ENCODE measurements at places on chromosomes 16 and 17. TPM values are rescaled to one million over a fixed set of nuclear protein-coding genes. Genes with fewer than 3 reads are reported as not detected.

The CCL4L2 gene
- total RNA-seq = 0.37 TPM

The SECTM1 gene
- 6.8 TPM for total RNA-seq

DNA sequence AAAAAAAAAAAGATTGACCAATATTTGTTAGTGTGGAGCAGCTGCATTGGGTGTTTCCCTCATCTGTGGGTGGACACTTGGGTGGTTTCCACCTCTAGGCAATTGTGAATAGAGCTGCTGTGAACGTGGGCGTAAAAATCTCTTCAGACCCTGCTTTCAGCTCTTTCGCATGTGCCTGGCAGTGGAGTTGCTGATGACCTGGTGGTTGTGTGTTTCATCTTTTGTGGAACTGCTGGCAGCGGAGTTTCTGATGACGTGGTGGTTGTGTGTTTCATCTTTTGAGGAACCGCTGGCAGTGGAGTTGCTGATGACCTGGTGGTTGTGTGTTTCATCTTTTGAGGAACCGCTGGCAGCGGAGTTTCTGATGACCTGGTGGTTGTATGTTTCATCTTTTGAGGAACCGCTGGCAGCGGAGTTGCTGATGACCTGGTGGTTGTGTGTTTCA, 21.4 kb downstream of the ZC3H18 start:
- no peak for DNase-seq

DNA sequence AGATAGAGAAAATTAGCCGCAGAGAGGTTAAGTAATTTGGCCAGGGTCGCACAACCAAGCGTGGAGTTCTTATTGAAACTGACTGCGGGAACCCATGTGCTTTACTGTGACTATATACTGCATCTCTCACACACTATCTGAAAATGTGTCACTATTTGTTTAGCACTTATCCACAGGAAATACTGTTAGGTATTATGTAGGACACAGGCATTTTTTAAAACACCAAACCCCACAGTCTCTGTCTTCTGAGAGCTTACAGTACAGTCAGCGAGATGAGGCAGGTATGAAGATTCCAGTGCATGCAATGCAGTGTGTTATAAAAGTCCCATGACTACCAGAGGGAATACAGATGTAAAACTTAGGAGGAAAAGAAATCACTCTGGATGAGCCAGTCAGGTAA, 11.3 kb downstream of the RBL2 start:
- no peak for DNase-seq

- no peak for DNase-seq
Measured at GRCh38 chr16:57802341-57803133, at the start of gene KIFC3. KIFC3 (minus strand) TSS chr16:57802491; CDS start chr16:57798243, 4,248 bp downstream.

DNA sequence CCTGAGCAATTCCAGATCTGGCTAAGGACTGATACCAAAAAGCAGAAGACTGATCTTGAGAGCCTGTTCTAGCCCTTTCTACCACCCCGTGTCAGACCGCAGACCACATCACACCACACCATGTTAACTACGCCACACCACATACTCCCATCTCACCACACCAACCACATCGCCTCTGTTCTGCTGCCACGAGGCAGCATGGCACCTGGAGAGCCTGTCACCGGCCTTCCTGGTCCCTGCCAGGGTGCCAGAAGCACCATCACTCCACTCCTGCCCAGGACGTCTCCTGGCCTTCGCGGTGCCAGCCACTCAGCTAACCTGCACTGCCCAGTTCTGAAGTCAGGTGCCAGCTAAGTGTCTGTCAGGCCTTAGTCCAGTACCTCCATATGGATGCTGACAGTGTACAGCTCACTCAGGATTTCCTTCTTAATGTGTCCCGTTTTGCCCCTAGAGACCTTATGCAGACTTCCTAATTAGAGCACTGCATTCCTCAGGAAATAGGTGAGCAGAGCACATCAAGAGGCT, 37.2 kb upstream of the BCAR1 start:
- no peak for DNase-seq

DNA sequence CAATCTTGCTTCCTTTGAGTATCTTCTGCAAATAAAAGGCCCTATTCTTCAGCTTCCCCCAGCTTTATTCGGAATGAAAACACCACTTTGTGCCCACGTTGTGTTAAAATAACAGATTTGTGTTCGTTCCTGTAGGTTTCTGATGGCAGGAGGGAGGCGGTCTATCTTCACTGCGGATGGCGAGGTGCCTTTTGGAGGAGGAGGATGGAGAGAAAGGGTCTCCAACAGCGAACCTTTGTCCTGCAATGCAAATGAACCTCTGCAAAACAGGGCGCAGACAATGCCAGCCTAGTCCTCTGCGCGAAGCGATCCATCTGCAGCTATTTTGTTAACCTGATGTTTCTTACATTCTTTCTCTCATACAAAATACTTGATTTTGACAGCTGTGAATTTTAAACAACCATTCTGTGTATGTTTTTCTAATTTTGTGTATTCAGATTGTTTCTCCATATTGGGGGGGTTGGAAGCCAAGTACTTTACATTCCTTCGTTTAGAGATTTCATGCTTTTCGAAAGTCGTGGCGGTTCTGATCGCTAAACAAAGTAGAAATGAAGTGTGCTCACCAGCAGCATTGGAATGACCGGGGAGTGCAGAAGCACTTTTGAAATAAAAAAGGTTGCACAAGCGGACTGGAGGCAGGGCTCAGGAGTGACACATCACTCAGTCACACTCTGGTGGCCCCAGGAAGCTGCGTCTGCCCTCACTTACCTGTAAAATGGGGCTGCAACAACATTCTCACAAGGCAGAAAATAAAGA, 279.0 kb upstream of the IRX5 start:
- DNase-seq = no peak

DNA sequence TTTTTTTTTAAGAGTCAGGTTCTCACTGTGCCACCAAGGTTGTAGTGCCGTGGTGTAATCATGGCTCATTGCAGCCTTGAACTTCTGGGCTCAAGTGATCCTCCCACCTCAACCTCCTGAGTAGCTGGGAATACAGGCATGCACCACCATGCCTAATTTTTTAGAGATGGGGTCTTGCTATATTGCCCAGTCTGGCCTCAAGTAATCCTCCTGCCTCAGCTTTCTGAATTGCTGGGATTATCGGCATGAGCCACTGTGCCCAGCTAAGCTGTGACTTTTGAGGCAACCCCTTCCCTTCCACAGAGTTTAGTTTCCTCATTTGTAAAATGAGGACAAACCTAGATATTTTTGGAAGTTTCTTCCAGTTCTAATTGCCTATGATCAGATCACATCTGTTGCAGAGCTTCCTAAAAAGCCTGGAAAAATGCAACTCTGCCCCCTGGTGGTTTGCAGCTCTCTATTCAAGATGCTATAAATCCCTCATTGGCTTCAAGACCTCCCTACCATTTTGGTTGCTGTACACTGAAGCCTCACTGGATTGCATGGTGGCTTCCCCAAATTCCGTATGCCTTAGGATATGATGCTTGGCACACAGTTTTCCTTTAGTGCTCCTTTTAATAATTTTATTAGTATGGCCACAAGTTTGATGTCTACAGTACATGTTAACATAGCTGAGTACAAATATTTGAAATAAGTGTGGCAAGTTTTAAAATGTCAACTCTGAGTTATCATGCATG, 19.3 kb downstream of the GDE1 start:
- peak; percentile 73 for DNase-seq

- no peak for DNase-seq
Measured at GRCh38 chr16:29968205-29968604, 5.5 kb upstream of the TAOK2 start.

- no peak for DNase-seq
Measured at GRCh38 chr16:88816736-88817535, 5.2 kb upstream of the APRT start.

GRCh38 chr17:33944412-33944811, 310.7 kb upstream of the CCL2 start:
- DNase-seq = no peak

DNA sequence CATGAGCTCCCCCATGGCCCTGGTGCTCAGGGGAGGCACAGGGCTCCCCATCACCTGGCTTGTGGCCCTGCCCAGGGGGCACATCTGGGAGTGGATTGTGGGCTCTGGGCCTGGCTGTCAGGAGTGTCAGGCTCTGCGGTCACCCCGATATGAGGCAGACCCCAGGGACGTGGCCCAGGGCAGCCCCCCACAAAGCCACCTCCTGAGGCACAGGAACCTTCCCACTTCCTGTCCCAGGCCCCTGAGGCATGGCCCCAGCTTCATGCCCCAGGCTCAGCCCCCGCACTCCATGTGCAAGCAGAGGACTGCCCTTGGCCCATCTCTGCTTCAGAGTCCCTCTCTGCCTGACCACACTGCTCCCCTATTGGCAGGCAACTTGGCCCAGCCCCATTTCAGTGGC, 160.3 kb downstream of the PCTP start:
- DNase-seq = no peak

DNA sequence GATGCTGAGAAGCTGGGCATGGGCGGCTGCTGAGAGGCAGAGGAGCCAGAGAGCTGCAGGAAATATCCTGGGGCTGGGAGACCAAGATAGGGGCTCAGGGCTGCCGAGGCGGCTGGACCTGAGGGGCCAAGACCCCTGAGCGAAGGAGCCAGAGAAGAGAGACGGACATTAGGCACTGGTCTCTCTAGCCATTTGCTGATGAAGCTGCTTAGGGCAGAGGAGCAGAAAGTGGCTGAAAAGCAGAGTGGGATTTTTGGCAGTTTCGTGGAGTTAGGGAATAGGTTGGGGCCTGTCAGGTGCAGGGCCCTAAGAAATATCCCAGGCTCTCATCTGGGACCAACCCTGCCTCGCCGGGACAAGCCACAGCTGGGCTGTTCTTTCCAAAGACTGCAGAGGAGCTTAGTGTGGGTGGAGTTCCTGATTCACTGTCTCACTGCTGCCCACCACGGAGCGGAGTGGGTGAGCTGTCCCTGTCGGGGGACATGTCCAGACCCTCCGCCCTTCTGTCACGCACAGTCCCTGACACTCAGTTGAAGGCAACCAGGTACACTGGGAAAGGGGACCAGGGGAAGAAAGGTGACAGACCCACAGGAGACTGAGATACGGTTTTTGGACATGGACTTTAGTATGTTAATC, 11.3 kb upstream of the DNASE1 start:
- DNase-seq = no peak

DNA sequence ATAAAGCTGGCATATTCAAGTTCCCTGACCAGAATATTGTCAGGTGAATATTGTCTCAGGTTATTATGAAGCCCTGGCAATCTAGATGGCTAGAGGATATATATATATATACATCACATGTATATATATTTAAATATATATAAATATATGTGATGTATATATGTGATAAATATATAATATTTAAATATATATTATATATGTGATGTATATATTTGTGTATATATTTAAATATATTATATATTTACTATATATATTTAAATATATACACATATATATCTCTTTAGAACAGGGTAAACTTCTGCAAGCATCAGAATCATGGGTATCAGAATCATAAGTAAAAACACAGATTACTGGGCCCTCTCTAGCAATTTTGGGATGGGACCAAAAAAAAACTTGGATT, 112.6 kb downstream of the CDH8 start:
- no peak for DNase-seq
